Naive thymus-derived CD8-positive, alpha-beta T cell (primary cell): ENCODE measurements at places on chromosomes 16 and 17.

DNA sequence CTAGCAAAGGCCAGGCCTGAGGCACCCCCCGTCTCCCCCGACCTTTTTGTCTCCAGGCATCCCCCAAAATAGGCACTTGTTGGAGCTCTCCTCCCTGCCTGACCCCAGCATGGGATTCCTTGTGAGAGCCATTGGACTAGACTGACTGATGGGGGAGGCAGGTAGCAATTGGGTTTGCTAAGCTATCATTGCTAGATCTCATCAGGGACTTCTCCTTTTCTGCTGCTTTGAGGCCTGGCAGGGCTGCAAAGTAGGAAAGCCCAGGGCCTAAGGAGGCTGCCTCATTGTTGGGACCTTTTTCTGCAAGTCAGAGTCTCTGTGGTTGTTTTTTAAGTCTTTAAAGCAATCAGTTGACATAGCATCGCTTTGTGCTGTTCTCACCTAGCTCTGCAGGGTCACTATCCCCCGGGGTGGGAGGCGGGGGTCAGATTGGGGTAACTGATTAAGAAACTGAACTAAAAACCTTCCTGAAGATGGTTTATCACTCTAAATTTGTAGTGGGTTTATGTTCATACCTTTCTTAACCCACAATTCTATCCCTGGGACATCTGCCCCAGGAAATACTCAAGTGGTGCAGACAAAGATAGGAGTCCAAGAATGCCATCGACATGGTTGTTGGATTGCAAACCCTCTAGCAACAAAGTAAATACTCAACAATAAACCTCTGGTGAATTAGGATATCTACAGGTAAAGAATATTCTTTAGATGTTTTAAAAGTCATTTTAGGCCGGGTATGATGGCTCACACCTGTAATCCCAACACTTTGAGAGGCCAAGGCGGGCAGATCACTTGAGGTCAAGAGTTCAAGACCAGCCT is 28.0 kb downstream of the LLGL2 start:
- DNase-seq: no peak

DNA sequence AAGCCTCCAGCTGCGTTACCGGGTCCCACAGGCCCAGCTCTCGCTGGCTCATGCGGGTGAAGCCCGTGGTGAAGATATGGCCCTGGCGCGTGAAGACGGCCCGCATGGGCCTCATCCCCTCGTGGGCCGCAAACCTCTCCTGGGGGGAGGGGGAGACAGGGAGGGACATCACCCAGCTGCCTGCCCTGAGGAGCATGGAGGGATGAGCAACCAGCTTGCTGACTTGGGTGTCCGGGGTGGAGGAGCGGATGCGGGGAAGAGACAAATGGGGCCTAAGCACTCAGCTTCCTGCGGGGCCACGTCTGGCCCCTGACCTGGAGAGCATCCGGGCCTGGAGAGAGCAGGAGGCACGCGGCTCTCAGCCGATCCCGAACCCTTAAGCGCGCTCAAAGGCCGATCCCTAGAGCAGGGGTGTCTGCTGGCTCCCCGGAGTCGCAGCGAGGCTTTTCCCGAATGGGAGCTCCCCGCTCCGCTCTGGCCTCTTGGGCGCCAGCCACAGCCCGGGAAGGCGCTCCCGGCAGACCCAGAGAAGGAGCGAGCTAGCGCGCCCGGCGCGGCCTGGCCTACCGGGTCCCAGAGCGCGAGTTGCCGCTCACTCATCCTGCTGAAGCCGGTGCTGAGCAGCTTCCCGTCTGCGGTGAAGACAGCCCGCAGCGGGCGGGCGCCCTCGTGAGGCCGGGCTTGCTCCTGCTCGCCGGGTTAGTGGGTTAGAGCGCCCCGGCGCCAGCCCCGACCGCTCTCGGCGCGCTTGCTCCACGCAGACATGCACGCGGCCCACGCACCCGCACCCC is 5.0 kb downstream of the CORO6 start:
- peak; percentile 80 for DNase-seq

GRCh38 chr17:8631554-8631877 is 991 bp upstream of the MYH10 start:
- DNase-seq: no peak

DNA sequence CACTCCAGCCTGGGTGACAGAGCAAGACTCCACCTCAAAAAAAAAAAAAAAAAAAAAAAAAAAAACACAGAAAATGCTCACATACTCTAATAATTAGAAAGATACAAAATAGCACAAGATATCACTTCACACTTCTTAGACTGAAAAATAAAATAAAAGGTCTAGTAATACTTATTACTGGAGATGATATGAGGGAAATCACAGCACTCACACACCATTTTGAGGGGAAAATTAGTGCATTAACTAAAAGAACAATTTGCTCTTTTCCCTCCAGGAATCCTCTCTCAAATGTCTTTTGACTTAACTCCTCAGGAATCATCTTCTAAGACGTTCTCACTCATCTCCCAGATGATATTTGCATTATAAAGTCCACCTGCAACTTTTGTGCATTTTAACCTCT is 697.9 kb upstream of the SOX9 start:
- DNase-seq: no peak

GRCh38 chr17:2949469-2950044 is 113.8 kb downstream of the OR1D5 start:
- DNase-seq: no peak

DNA sequence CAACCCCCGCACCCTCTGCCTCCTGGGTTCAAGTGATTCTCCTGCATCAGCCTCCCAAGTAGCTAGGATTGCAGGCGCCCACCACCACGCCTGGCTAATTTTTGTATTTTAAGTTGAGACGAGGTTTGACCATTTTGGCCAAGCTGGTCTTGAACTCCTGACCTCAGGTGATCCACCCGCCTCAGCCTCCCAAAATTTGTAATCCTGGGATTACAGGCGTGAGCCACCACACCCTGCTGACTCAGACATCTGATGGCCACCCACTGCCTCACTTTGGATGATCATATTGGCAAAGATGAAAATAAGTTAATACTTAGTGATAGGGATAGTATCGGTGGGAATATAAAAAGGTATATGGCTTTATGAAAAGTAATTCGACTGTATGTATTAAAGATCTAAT is 55.9 kb downstream of the GRB2 start:
- DNase-seq: no peak

DNA sequence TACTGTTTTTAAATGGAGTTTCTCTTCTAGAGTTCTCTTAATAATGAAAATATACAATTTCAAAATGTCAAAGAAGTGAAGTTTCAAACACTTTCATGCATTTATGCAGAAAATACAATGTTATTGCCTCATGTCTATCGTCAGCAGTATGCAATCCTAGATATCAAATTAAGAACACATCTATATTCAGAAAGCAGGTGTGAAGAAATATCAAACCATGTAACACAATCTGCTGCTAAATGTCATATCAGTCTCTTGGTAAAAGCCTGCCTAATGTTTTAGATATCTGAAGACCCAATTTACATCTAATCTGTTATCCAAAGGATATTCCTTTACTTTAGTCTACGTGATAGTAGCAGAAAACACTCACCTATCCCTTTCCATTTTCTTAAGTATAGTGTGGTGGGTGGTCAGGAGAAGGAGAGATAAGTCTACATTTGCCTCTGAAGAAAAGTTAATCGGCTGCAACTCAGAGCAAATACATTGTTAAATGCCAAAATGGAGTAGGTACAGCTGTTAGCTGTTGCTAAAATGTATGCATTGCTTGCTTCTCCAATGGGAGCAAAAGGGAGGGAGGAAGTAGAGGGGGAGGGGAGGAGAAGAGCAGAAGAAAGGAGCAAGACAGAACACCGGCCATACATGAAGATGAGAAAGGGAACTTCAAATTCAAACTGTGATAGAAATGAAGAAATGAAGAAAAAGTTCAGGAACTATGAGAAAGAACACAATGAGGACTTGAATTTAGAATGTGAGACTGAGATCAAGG is 64.9 kb downstream of the ITFG1 start:
- DNase-seq: no peak

- no peak for DNase-seq
Measured at GRCh38 chr16:82583422-82583821, 43.3 kb upstream of the CDH13 start.

DNA sequence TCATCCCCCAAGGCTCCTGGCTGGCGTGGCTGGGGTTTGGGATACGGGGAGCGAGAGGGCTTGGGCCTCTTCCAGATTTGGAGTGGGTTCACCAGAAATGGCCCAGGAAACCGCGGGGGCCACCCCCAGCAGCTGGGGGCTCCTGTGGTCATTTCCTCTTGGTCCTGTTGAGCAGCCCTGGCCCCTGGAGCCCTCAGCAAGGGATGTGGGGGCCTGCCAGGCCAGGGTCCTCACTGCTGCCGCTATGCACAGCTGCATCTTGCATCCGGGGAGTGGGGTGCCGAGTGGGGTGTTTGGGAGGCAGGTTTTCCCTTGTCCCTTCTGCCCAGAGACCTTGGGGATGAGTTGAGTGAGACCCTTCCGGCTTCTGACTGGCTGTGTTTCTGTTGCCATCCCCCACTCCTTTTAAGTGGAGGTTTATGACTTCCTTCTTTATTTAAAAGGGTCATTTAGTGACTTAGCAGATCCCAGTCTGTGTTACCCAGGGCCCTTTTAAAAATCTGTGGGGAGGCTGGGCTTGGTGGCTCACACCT is 319.8 kb downstream of the SEC14L1 start:
- no peak for DNase-seq

- DNase-seq: peak; percentile 79
Measured at GRCh38 chr16:48366165-48367093, 18.8 kb downstream of the SIAH1 start.

- DNase-seq: no peak
Measured at GRCh38 chr16:70476272-70477020, 22.1 kb downstream of the FCSK start.

GRCh38 chr17:10857976-10858375 is 20.1 kb upstream of the PIRT start:
- DNase-seq: no peak

GRCh38 chr17:67076290-67076689 is 31.9 kb downstream of the CACNG1 start:
- no peak for DNase-seq
